A673 (cell line): ENCODE measurements at places on chromosomes 16 and 17. TPM values are rescaled to one million over a fixed set of nuclear protein-coding genes. Genes with fewer than 3 reads are reported as not detected.

GAST gene
- total RNA-seq, result not detected in 2 replicates

PRAC1 gene
- total RNA-seq, result 78.3 and 129 TPM in 2 replicates

NUPR1 gene
- 0.19 and 0.76 TPM in 2 replicates for total RNA-seq

CCL14 gene
- not detected in 2 replicates for total RNA-seq

KRT15 gene
- not detected in 2 replicates for total RNA-seq

TOM1L2 gene
- 10.0 and 15.2 TPM in 2 replicates for total RNA-seq

LRRC37A gene
- 3.0 and 3.4 TPM in 2 replicates for total RNA-seq

FBXW10B gene
- 1.0 and 1.5 TPM in 2 replicates for total RNA-seq

SPATA20 gene
- 11.1 and 16.5 TPM in 2 replicates for total RNA-seq

P2RX5 gene
- total RNA-seq, result 0.45 and 1.4 TPM in 2 replicates

CCL1 gene
- total RNA-seq, result not detected in 2 replicates

SKAP1 gene
- total RNA-seq, result not detected in 2 replicates

RGS11 gene
- not detected in 2 replicates for total RNA-seq

CCDC78 gene
- 0.28 and 1.4 TPM in 2 replicates for total RNA-seq

EMP2 gene
- 12.9 and 15.9 TPM in 2 replicates for total RNA-seq

SDR42E1 gene
- not detected in 2 replicates for total RNA-seq

CCL8 gene
- total RNA-seq, result not detected in 2 replicates

HBQ1 gene
- 1.2 and 5.2 TPM in 2 replicates for total RNA-seq

MEFV gene
- total RNA-seq, result not detected in 2 replicates

NAGS gene
- 0.24 and 0.50 TPM in 2 replicates for total RNA-seq

TNFRSF17 gene
- not detected in 2 replicates for total RNA-seq

KRTAP4-5 gene
- total RNA-seq, result not detected in 2 replicates

ZNF385C gene
- total RNA-seq, result 0.15 and 0.17 TPM in 2 replicates

MARCHF10 gene
- total RNA-seq, result not detected in 2 replicates

RAP1GAP2 gene
- total RNA-seq, result 0.04 and 0.06 TPM in 2 replicates
